ENCODE measurements at places on chromosomes 4 and X.

DNA sequence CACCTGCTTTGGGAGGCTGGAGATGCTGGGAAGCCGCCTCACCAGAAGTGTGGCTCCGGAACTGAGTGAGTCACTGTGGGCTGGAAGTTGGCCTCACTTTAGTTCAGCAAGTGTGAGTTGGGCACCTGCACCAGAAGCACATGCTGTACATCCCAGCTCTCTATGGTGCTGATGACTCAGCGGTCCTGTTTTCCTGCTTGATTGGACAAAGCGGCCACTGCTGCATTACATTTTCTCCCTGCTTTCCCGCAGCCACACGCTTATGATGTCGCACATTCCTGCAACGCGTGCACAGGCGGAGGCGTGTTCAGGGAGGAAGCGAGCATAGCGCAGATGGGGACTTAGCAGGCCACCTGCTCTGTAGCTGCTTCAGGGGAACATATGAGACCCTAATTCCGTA, 26.7 kb upstream of the CLDN34 start:
- no peak for DNase-seq

GRCh38 chrX:53125506-53125905, 31.6 kb downstream of the KANTR start:
- no peak for DNase-seq

DNA sequence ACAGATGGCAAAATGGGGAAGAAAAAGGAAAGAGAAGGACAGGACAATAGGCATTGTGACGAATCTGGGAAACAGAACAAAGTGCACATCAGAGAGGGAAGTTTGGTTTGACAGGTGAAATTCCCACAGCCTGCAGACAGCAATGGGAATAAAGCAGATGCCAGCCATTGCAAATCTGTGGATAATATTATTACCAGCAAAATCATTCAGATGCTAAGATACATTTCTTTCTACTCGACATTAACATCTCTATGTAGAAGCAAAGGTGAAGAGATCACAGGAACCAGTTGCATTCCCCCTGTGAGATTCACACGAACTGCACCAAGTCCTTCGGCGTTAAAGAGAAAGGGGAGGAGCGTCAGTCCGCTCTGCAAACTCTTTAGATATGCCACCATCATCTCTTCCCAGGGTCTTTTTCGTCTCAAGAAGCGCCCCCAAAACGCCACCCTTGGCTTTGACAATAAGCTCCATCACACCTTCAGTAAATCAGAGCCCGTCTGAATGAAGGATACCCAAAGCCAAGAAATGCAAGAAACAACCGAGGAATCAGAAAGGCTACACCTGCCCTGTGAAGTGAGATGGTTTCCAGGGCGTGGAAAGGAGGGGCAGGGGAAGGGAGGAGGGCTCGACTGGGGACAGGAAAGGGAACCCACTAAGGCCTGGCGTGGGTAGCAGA, 1.9 kb downstream of the NEUROG2 start:
- DNase-seq: no peak

DNA sequence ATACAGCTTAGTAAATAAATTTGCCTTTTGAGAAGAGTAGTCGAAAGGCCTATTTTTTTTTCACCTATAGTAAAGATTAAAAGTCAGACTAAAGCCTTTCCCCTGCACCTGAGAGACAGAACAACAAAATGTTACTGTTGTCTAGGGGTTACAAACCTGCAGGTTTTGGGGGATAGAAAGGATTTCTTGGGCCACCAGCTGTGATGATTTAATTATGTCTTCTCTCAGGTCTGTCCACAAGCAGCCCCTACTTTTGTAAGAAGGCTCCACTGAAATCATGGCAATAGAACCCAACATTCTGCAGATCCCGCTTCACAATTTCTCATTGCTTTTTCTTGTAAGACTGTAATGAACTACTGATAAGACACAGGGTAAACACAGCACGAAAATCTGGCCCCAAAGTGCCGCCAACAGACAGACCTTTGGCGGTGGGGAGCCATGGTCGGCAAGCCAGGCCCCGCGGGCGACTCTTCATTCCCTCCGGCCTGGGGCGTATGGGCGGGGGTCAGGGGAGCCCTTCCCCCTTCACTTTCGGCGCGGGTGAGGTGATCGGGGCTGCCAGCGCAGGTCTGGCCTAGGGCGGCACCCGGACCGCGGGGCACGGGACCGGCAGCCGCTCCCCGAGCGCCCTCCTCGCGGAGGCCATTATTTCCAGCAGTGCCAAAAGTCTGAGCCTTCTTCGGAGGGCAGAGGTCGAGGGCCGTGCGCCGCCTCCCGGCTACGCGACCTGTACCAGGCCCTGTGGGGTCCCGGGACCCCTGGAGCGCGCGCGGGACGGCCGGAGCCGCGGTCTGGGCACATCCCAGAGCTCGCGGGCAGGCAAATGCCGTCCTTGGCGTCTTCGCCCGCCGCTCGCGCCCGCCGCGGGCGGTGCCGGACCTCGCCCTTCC, 812 bp upstream of the KDM6A start:
- DNase-seq: no peak

GRCh38 chrX:54182864-54183613, at the start of gene FAM120C:
TSS of gene FAM120C (minus strand) at chrX:54183254. CDS start at chrX:54183198, 56 bp downstream.
- peak; percentile 73 for DNase-seq

DNA sequence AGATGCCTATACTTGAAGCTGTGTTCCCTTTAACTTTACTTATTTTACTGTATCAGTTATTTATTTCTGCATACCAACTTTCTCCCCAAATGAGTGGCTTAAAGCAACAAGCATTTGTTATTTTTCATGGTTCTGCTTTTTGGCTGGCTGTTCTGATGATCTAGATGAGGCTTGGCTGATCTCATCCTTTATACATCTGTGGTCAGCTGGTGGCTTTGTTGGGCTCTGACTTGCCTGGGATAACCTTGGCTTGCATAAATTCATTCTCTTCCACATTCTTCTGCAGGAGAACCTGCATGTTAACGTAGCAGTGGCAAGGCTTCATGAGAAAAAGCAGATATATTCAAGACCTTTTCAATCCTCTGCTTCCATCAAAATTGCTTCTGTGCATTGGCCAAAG, 1317.6 kb downstream of the ADGRL3 start:
- no peak for DNase-seq

GRCh38 chr4:848803-849477, 23.0 kb upstream of the CPLX1 start:
- no peak for DNase-seq

GRCh38 chrX:124300405-124300804, 32.1 kb upstream of the TEX13D start:
- DNase-seq: peak; percentile 48

GRCh38 chr4:134518574-134519217, 317.1 kb upstream of the PABPC4L start:
- DNase-seq: no peak

GRCh38 chr4:1715002-1715758, 3.1 kb upstream of the SLBP start:
- DNase-seq: no peak

GRCh38 chr4:98653890-98654867, 4.2 kb downstream of the TSPAN5 start:
- no peak for DNase-seq

GRCh38 chr4:18404642-18405041, 383.1 kb upstream of the LCORL start:
- no peak for DNase-seq

DNA sequence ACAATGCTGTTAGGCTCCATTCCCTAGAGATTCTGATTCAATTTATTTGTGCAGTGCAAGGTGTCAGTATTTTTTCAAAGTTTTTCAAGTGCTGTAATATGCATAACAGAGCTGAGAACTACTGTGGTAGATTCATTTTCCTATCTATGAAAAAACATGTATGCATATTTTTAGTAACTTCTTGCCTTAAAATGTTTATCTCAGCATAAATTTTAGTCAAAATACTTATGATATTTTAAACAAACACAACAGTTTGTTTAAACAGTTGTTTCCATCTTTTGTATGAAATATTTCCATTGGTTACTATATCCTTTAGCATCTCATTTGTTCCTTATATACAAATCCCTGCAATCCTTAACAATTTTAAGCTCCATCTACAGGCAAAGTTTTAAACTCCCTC, 624.8 kb upstream of the ADGRL3 start:
- DNase-seq: no peak

DNA sequence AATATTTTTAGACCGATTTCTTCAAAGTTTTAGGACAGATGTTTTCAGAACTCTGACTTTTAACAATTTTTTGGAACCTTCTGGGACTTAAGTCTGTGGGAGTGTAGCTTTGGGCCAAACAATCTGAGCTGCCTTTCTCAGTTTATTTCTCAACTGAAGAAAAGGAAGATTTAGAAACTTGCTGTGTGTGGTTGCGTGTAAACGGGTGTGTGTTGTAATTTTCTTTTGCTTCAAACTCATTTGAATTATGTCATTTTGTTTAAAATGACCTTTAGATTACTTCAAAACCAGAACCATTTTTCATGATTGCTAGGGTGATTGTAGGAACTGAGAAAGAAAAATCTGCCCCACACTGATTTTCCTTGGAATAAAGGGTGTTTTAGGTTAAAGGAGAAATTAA, 577.7 kb upstream of the GALNTL6 start:
- DNase-seq: no peak

GRCh38 chrX:133646719-133647116, 231.4 kb upstream of the GPC4 start:
- DNase-seq: no peak

DNA sequence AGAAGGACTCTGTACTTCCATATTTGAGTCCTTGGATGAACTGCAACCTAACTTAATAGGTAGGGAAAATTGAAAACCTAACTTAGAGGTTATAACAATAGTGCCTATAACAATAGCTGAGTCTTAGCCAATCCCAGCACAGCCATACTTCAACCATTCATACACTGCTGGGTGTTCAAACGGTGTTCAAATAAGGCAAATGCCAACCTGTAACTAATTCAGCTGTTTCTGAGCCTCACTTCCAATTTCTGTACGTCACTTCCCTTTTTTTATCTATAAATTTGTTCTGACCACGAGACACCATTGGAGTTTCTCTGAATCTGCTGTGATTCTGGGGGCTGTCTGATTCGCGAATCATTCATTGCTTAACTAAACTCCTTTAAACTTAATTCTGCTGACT, 9.6 kb upstream of the GRSF1 start:
- no peak for DNase-seq

DNA sequence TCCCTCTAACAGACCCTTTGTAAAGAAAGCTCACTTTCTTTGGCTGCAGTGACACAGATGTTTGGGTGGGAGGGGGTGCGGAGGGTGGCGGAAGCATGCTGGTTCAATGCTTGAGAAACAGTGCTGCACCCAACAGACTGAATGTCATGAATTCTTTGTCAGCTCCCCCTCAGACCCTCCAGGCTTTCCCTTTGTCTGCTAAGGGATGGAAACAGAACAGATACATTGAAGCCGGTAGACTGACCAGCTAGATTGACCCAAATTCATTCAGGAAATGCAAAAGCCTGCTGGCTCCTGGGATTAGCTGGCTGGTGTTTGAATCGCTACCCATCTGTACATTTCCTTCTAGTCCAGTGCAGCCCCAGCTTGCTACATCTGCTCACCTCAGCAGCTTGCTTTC, 90.8 kb upstream of the PAK3 start:
- DNase-seq: no peak

DNA sequence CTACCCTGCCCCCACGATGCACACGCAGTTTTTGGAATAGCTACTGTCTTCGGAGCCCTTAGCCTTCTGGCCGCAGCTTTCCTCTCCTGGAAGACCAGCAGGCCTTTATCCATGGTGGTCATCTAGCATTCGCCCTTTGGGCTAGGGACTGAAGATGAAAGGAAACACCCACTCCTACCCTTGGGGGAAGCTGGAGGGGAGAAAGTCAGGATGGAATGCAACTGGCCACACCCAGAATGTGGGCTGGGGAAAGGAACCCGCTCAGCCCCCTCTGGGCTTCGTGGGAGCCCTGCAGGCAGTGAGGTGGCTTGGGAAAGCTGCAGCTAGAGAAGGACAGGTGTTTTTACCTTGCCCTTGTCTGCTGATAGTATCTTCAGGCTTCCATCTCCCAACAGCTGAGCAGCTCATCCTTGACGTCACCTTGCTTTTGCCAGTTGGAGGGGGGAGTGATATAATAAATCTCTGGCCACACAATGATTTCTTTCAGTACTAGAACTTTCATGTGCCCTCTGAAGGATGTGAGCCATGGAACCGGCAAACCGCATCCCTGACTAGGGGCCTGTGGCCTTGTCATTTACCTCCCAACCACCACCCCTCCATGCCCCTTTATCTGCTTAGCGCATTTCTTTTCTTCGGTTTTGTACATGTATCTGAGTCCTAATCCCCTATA, 59.0 kb downstream of the ELF4 start:
- no peak for DNase-seq

DNA sequence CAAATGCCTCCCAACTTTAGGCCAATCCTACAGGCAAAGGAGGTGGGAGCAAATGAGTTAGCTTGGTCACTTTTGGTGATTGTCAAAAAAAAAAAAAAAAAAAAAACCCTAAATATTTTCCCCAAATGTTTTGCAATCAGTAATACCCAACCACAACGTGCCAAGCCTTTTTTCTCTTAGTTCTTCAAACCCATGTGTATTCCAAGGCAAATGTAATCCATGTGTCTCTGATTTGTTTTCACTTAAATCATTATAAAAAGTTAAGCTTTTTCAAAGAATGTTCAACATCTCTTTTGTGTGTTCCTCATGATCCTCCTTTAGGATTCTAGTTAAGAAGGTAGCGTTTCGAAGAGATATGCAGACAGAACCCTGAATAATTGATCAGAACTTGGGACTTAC, 328.4 kb downstream of the PAPSS1 start:
- DNase-seq: no peak

- DNase-seq: no peak
Measured at GRCh38 chr4:139738846-139739613, 73.4 kb downstream of the MGST2 start.

DNA sequence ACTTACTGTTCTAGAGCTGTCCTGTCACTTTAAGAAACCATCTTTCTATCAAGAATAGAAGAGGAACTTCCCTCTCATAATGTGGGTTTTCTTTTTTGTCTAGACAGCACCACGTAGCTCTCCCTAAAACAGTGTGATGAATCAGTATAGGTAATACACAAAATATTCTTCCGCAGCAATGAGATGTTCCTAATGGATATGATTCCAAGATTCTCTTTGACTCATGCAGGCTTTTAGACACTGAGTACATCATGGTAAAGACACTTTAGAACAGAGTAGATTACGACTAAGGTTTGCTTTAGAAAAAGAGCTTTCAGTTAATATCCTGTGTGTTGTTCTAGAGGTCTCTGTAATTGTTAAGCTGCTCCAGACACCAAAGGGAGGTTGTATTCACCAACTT, 69.8 kb downstream of the PTTG2 start:
- DNase-seq: no peak

- DNase-seq: no peak
Measured at GRCh38 chr4:80179637-80180161, 17.6 kb upstream of the PRDM8 start.

- DNase-seq: no peak
Measured at GRCh38 chrX:141164406-141164805, 12.5 kb downstream of the LDOC1 start.

GRCh38 chrX:41245641-41246040, 88.3 kb upstream of the DDX3X start:
- DNase-seq: no peak

GRCh38 chrX:31663172-31663571, 591.3 kb upstream of the FTHL17 start:
- DNase-seq: no peak

DNA sequence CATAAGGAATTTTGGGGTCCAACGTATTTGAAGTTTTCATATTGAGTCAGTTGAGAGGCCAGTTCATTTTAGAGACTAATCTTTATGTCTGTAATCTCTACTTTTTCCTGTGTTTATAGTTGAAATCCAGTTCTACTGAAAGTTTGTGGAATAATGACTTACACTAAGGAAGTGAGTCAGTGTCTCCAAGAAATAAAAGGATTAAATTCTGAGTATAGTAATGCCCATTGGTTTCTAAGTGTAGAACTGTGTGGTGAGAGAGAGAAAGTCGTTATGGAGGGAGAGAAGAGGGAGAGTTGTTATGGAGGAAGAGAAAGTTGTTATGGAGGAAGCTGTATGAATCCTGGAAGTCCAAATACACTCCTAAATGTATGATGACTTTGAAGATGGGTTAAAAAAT, 264.6 kb upstream of the HAND2 start:
- no peak for DNase-seq
